Brain (organoid and tissue), 16 donors: ENCODE measurements at places on chromosomes 3 and 15.

DNA sequence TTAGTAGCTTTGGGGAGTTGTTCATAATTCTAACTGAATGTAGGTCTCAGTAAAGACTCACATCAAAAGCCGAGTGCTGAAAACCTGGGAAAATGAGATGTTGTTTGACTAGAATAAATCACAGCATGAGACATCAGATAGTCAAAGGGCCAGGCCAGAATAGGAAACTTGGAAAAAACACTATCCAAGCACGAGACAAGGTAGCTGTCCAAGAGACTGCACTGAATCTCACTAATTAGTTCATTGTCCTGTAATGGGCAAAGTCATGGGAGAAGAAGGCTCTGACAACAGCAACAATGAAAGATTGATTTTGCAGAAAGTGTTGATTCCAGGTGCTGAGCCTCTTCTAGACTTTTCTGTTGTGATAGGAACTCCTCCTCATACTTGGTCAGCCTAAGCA, 314.2 kb downstream of the ROBO1 start:
- DNase-seq = no peak

- peak; percentile 69 for DNase-seq
These were observed 928 bp downstream of the ANKRD34C start for GRCh38 chr15:79283252-79284048.

GRCh38 chr15:39411102-39411989, 169.5 kb upstream of the THBS1 start:
- DNase-seq = no peak

DNA sequence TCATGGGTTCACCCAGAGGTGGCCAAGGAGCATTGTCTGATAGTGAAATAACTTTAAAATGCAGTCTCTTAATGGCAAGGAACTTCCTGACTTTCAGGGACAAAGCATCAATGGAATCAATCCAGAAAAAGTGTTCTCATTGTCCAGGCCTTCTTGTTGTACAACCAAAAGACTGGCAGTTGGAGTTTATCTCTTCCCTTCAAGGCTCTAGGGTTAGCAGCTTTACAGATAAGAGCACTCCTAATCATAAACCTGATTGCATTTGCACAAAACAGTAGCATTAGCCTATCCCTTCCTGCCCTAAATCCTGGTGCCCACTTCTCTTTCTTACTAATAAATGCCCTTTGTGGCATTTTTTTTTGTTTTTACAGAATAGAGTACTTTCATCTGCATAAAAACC, 43.3 kb upstream of the VIPR1 start:
- DNase-seq = no peak

DNA sequence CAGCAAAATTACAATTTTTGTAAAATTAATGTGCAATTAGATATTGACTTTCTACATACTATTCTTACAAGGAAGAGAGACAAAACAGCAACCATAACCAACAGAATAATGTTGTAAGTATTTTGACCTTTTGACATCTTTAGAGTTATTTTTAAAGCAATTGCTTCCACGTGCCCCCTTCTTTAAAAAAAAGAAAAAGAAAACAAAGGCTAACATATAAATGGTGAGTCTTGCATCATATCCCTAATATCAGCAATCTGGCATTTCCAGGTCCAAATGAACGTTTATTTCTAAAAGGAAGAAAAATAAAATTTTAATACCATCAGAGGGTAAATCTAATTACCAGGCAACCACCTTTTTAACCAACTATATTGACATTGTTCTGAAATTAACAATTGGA, 19.3 kb upstream of the STRIT1 start:
- DNase-seq = no peak

DNA sequence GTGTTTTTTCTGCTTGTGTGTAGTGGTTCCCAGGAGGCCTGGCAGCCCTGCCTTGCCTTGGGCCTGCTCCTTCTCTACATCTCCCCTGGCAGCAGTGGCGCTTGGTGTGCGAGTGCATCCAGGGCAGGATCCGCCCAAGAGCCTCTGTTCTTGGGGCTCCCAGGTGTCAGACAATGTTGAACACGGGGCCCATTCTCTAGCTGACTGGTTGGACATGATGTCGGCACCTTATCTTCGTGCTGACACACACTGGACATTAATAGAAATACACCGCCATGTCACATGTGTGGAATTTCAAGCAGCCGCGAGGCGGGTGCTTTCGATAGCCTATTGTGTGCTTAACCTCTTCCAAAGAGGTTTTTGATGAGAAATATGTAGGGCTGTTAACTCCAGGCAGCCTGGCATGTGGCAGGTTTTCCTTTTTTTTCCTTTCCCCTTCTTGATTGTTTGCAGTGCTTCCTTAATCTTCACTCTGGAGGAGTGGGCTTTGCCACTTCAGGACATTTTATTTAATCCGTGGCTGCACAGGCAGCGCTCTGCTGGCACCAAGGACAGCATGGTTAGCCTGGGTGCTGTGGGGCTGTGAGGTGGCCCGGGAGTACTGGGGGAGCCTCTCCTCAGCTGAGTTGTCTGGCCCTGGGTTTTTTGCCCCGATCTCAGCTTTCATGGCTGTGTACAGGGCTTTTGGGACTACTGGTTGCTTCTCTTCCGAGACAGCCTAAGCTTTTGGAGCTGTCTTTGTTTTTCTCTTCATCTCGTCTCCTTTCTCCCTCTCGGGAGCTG, 42.5 kb downstream of the CHCHD6 start:
- DNase-seq = peak; percentile 22

- no peak for DNase-seq
These were observed 173.6 kb downstream of the PPM1L start for GRCh38 chr3:160929595-160929994.

DNA sequence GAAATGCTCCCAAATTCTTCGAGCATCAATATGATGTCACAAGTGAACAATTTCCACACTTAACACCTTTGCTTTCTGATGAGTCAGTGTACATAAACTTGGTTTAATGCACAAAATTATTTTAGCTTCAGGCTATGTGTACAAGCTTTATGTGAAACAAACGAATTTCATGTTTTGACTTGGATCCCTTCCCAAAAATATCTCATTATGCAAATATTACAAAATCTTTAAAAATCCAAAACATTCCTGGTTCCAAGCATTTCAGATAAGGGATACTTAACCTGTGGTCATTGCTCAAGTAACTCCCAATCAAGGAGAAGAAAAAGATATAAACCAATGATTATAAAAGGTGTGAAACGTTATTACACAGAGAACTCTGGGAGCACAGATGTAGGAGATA, 25.2 kb downstream of the RAB5A start:
- DNase-seq = no peak

GRCh38 chr3:195241592-195242355, 29.2 kb downstream of the XXYLT1 start:
- DNase-seq = no peak

DNA sequence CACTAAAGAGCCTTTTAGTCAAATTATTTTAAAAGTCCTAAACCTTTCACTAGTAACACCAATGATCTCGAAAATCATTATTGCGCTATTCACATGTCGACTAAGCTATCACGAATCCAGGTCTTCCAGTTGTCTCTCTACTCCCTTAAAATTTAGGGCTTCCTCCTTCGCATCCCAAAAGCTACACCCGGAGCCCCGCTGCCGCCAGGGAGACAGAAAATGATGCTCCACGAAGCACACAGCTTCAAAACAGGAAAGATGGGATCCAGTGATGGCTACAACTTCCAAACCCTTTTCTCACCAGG, 253 bp downstream of the IFT80 start:
- DNase-seq = no peak

GRCh38 chr3:55631766-55632331, 144.7 kb upstream of the WNT5A start:
- no peak for DNase-seq

DNA sequence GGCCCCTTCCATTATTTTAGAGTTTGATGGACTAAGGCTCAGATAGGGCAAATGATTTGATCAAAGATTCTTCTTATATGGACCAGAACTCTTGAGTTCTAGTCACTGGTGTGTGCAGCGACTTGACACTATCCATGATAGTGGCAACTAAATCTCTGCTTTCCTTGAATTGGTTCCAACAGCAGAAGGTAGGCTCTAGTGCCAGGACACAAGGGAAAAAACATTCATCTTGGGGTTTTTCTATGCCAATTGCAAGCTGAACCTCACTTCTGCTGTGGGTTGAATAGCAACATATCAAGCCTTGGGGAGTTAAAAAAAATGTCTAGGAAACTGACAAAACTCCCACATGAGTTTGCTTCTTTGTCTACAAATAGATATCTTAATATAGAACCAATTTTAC, 35.1 kb downstream of the CTXND1 start:
- peak; percentile 93 for DNase-seq

DNA sequence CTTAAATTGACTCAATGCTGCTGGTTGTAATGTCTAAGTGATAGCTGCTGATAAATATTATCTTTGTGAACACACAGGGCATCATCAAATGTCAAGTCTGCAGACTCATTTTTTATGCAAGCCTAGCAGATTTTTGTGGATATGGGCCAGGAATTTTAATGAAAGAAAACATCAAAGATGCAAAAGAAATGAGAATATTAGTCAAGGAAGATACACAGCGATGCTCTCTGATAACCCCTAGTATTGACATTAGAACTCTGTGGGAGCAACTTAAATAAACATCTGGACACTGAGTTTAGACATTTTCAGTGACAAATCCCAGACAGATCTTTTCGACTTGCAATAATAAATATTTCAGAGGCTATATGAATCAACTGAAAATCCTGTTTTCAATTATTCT, 28.3 kb downstream of the POLR2M start:
- no peak for DNase-seq

GRCh38 chr15:47377465-47377864, 339.8 kb upstream of the SEMA6D start:
- DNase-seq = no peak

GRCh38 chr15:60307034-60307433, 90.8 kb downstream of the ANXA2 start:
- no peak for DNase-seq

- DNase-seq = no peak
These were observed 26.0 kb upstream of the TRIM71 start for GRCh38 chr3:32791833-32792232.

DNA sequence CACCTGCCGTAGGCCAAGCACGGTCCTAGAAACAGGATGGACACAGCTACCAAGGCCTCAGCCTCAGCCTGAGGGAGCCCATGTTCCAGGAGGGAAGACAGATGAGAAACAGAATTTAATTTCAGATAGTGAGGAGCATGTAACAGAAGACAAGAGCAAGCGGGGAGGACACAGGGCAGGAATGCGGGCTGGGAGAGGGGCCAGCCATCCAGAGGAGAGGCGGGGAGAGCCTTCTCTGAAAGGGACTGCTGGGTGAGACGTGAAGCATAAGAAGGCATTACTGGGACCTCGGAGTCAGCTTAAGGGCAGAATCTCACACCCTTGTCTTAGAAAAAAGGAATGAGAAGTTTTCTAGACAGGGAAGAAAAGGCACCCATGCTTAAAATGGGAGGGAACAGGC, 271.7 kb upstream of the NSMCE3 start:
- DNase-seq = no peak

DNA sequence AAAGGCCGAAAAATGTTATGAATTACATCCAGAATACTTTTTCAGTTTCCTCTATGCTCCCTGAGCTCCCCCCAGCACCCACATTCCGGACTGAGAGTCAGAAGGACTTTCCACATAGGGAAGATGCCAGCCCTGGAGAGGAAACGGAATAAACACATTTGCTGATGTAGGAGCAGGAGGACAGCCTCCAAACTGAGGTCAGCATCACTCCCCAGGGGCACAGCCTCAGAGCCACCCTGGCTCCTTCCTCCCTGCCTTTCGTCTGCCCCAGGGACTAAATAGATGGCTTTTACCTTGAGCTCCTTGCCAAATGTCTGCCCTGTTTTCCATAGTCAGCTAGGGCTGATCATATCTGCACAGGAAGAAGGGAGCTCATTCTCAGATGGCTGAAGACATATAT, 22.6 kb upstream of the SLCO2A1 start:
- DNase-seq = no peak

GRCh38 chr15:32683906-32684584, 33.8 kb upstream of the GREM1 start:
- no peak for DNase-seq

DNA sequence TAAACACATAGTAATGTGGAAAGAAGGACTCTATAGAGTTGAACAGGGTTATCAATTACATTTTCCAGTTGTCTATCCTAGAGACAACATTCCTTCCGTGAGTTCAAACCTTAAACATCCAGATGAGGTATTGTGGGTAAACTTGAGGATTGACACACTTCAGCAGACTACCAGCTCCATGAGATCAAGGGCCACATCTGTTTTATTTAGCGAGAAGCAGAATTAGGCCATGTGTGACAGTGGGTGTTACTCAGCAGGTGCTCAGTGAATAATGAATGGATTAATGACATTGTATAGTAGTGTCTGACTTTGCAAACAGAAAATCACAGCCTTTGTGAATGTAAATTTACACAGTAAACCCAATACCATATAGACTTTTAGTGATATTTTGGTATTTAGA, 941.1 kb upstream of the CFAP20DC start:
- DNase-seq = no peak

GRCh38 chr3:183381179-183381578, 47.2 kb downstream of the MCF2L2 start:
- DNase-seq = no peak

GRCh38 chr15:28783873-28784272, 64.6 kb downstream of the GOLGA6L7 start:
- DNase-seq = no peak

DNA sequence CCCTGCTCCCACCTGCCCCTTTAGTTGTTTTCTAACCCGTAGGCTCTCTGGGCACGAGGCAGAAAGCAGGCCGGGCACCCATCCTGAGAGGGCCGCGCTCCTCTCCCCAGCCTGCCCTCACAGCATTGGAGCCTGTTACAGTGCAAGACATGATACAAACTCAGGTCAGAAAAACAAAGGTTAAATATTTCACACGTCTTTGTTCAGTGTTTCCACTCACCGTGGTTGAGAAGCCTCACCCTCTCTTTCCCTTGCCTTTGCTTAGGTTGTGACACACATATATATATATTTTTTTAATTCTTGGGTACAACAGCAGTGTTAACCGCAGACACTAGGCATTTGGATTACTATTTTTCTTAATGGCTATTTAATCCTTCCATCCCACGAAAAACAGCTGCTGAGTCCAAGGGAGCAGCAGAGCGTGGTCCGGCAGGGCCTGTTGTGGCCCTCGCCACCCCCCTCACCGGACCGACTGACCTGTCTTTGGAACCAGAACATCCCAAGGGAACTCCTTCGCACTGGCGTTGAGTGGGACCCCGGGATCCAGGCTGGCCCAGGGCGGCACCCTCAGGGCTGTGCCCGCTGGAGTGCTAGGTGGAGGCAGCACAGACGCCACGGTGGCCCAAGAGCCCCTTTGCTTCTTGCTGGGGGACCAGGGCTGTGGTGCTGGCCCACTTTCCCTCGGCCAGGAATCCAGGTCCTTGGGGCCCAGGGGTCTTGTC, 48.5 kb downstream of the PGPEP1L start:
- DNase-seq = no peak

- DNase-seq = no peak
These were observed 76.3 kb upstream of the FRMD4B start for GRCh38 chr3:69462022-69462825.

- no peak for DNase-seq
These were observed 111.0 kb upstream of the TGFBR2 start for GRCh38 chr3:30495172-30496065.

- peak; percentile 93 for DNase-seq
These were observed 181.4 kb downstream of the SMAD6 start for GRCh38 chr15:66883284-66883911.
